ENCODE measurements at places on chromosomes 13 and 19.

DNA sequence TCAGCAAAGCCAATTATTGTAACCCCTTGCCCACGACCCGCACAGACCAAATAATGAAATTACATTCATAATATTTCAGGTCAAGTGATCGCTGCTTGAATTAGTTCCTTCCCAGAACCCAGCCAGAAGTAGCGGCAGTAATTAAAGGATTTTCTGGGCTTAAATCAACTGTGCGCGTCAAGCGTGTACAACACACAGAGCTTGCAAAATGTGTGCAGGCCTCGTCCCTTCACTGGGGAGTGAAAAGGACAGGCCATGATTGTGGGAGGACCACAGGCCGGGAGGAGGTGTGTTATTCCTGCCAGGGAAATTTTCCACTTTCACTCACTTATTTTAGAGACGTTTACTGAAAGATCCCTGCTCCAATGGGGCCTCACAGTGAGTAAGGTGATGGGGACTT lies 84.9 kb downstream of the CHST8 start:
- no peak for DNase-seq

- DNase-seq = no peak
Observed at GRCh38 chr13:27839809-27840467, 47.7 kb downstream of the GSX1 start.

DNA sequence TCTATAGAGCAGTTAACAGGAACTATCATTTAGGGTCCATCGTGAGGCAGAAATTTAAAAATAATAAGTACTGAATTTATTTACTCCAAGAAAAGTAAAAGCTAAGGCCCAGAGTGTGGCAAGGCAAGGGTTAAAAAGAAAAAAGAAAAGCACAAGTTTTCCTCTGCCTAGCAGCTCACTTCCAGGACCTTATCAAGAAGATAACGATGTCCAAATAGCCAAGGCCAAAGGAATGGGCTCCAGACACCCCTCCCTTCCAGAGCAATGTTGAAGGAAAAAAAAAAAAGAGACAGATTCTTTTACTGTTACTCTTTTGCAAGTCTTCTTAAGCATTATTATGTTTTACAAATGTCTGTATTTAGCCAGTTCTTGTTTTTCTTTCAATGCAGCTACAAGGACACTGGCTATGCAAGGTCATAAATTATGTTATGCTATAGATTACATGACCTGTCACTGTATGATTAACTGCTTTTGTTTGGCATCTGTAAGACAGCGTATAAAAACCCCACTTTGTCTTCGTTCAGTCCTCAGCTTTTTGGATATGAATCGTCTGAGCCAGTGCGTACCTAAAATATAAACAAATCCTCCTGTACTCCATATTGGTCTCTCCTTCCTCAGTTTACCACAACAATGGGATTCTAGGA lies 2.9 kb upstream of the ZNF700 start:
- DNase-seq = no peak

DNA sequence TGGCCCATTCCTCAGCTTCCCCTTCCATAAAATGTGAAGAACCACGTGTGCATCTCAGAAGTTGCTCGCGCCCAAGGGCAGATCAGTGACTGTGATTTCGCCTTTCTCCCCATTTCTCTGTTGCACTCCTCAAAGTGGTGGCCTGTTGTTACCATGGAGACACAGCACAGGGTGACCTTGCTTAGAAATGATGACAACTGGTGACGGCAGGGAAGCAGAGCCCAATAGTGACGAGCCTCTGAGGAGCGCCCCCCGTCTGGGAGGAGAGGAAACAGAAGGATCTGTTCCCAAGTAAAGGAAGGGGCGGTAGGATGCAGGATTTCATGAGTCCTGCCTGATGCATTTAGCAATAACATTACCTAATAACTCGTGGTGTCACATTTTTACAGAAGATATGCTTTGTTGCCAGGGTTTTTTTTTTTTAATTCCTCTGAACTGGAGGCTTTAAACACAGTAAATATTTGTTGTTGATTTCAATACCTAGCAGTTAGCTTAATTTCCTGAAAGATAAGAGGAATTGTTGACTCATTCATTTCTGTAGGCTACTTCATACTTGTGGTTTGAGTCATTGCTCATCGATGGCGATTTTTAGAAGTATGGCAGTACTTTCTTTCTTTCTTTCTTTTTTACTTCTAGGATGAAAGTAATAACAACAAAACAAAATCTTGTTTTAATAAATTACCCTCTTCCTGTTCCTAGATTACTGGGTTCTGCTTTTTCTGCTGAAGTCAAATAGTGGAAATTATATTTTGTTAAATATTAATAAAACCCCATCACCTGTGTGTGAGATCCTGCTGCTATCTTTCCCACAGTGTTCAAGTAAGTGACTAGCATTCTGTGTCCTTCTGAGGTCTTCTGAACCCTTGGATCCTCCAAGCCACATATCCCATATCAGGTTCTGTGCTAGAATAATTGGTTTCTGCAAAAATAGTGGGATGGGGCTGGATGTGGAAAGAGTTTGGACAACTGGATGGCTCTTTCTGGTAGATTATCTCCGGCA lies 36.0 kb downstream of the MBNL2 start:
- DNase-seq = no peak

DNA sequence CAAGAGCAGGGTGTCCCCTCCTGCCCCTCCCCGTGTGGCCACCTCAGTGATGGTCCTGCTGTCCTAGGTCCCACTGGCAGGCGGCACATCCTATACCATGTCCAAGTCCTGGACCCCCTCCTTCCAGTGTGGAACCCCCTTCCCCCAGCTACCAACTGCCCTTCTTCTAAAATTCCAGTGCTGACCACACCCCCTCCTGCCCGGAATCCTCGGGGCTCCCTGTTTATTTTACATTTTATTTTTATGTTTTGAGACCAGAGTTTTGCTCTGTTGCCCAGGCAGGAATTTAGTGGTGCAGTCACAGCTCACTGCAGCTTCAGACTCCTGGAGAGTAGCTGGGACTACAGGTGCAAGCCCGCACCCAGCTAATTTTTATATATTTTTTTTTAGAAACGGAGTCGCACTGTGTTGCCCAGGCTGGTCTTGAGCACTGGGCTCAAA lies 945 bp upstream of the CPAMD8 start:
- DNase-seq = no peak

DNA sequence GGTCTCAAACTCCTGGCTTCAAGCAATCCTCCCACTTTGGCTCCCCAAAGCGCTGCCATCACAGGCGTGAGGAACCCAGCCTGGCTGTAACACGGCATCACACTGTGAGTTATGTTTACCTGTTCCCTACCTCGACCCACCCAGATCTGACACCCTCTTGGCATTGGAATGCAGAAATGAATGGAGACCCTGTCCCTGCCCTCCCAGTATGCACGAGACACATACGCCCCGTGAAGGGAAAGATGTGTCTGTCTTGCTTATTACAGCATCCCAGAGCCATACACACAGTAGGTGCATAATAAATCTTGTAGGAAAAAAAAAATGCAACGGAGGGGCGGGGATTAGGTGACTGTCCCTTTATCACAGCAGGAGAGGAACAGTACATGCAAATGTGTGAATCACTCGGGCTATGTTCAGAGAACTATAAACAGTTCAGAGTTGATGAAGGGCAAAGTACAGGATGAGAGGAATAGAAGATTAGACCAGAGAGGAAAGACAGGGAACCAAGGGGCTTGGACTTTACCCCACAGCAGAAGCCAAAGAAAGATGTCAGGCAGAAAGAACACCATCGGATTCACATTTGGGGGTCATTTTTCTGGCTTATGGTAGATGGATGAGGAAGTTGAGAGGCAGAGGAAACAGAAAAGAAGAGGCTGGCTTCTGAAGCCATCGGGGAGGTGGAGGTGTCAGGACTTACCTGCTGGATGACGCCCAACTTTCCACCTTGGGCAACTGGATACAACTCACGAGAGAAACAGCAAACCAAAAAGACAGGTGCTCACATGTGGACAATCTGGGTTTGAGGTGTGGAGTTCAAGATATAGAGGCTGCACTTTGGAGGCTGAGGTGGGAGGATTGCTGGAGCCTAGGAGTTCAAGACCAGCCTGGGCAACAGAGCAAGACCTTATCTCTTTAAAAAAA lies 94.3 kb downstream of the INSR start:
- DNase-seq = no peak

- no peak for DNase-seq
Observed at GRCh38 chr13:25688536-25688935, 316.8 kb downstream of the ATP8A2 start.

DNA sequence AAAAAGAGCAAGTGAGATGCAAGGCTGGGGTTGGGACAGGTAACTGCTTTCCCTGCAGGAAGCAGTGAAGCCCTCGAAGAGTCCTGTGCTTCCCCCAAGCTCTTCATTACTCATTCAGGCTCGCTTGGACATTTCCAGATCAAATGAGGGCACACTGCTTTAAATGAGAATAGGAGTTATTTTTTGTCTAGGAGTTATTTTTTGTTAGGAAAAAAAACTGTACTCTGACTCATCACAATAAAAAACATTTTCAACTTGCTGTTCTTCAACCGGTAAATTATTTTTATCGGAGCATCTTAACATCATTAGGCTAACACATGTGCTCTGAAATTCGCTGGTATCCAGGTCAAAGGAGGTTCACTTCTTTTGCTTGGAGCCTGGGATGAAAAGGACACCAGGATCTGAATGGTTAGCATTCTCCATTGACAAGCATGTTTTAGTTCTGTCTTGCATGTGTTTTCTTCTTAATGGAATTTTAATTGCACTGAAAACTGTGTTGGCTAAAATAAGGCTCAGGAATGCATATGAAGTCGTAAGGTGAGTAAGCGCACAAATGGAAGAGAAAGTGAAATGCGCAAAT lies 80.7 kb upstream of the STK24 start:
- no peak for DNase-seq

- DNase-seq = no peak
Observed at GRCh38 chr19:7072541-7072940, 3.0 kb downstream of the ZNF557 start.

DNA sequence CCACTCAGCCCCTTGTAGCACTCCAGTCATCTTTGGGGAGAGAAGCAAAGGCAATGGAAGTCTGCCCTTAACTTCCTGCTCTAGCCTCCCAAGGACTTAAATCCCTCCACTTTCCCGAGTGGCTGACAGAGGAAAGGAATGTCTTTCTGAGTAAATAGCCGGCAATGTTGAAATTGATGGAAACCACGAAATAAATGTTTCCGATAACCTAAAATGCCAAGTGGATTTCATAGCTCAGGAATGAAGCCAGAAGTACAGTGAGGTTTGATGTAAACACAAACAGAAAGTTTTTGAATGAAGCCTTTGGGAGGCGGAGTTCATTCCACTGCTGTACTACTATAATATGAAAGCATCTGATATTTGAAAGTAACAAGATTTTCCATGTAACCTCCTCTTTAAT lies 14.0 kb upstream of the TBC1D4 start:
- no peak for DNase-seq

GRCh38 chr13:98826146-98826545 lies 73.7 kb upstream of the SLC15A1 start:
- peak; percentile 22 for DNase-seq

DNA sequence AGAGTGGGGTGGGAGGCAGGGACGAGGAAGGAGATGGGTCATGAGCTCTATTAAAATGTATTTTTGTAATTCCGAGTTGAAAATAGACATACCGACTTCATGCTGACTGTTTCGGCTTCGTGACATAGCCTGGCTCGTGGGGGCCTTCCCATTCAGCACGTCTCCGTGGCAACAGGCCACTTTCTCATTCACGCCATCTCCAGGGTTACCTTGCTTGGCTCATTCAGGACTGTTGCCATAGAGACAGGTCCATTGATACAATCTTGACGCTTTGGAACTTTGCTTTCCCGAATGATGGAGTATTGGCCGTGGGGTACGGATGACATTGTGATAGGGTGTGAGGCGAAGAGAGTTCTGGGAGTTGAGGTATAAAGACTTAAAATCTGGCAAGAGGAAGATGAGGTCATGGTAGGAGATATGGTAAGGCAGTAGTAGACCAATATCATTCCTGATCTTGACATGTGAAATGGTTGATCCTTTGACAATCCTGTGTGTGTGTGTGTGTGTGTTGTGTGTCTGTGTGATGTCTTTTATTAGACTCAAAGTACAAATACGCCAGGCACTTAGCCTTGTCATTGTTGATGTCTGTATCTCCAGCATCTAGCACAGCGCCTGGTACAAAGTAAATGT lies 97.3 kb downstream of the CACNA1A start:
- DNase-seq = no peak

DNA sequence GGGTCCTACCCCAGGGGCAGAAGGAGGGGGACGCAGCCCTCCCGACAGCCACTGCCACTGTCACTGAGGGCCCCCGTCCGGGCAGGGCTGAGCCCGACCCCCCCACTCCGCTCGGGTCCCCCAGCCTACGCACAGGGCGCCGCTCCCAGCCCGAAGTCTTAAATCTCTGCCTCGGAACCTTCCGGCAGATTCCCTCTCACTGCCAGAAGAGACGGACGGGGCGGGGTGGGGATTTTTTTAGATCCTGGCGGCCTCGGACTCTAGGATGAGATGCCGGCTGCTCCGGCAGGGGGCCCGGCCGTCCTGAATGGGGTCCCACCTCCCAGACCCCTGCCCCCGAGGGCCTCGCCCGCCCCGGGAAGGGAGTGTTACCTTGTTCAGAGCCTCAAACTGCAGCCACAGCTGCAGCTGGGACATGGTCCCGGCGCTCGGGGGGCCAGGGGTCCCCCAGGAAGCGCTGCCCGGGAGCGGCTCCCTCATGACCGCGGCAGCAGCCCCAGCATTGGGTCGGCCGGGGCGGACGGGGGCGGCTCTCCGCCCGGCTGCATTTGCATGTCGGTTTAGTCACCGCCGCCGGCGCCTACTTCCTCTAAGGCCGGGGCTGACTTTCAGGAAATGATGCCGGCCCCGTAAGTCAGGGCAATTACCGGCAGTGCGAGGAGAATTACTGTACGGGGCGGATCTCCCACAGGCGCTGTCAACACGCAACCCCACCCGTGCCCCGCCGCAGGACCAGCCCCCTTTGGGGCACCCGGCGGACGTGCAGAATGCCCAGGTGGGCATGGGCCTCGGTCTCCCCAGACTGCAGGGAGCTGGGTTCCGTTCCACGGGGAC lies 28.1 kb downstream of the GPX4 start:
- peak; percentile 38 for DNase-seq

DNA sequence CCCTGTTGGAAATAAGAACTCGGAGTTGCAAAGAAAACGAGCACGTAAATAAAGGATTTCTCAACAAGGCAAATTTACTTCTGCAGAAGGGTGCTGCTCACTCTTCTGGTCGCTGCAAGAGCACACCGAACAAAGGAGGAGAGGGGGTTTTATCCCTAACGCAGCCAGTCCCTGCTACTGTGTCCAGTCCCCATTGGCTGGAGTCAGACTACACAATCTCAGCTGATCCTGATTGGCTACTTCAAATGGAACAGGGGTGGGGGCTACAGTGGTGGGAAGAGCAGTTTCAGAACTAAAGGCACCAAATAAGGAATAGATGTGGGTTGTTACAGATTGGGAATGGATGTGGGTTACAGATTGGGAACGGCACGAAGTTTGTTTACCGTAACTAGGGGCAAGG lies 63.9 kb upstream of the MCF2L start:
- DNase-seq = no peak
